ENCODE measurements at places on chromosomes 2 and 18.

DNA sequence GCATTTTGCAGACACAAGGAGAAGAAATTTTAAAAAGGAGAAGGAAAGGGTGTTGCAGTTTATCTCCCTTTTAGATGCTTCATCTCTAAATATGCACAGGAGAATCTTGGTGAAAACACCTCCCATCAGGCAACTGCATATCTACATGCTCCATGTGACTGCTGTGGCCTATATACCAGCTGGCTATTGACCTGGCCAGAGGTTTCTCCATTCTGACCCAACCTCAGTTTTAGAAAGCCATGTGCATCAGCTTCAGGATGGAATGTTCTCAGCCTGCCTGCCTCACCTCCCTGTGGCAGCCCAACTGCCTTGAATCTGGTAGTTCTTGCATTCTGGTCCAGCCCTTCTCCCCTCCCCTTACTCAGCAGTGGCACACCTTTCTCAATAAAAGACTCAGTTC is 1958.8 kb upstream of the CELF4 start:
- DNase-seq: no peak

DNA sequence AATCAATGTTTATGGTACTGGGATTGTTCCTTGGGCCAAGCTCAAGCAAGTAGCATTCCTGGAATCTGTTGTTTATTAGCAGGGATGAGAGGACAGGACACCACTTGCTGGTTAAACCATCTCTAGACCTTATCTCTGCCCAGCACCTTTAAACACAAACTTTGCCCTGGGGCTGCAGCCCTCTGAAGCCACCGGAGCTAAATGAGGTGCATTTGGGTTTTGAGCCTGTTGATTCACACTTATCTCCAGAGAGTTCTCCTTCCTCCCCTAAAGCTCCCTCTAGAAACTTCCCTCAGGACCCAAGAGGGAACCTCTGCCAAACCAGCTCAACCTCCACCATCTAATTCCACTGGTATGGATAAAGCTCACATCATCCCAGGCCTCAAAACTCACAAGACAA is 94.8 kb upstream of the EPAS1 start:
- DNase-seq: no peak

- DNase-seq: no peak
These were observed 19.8 kb downstream of the GPC1 start for GRCh38 chr2:240455272-240455646.

DNA sequence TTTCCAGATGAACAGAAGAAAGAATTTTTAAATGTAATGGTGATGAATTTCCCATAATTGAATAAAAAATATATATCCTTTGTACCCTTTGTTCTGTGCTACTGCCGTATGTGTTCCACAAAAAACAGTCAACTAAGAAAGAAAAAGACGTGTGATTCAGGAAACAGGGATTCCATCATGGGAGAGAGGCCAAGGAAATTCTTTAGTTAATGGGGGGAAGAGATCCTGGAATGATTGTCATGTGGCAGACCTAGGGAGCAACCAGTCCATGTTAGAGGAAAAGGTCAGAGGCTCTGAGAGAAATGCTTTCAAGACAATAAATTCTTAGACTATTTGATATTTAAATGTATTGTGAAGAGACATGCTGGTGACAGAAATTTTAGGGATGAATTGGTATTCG is 76.6 kb downstream of the CPO start:
- no peak for DNase-seq

DNA sequence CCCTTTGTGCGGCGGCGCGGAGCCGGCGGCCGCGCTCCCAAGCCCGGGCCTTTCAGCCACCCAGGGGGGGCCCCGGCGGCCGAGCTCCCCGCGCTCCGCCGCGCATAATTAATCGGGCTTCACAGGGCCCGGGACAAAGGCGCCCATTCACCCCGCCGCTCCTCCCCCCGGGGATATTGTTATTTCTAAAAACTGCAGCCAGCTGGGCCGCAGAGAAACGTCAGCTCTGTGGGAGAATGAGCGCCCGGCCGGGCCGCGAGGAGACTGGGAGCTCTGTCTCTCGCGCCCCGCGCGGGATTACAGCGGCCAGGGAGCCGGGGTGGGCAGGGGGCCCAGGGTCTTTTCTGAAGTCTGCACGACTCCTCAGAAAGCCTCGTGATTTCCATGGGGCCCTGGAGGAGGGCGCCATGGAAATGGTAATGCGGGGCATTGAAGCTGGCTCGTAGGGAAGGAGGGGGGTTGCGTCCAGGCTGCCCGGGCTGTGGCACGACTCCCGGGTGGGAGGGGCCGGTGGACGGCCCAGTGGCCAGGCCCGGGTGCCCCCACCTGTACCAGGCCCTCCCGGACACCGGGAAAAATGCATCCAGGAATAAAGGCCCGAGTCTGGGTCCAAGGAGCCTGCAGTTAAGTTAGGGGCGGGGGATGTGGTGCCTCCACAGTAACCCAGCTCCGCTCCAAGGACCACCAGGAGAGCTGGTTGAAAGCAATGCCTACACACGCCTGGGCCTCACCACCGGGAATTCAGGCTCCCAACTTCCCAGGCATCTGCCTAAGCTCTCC is 125.3 kb downstream of the ZFP36L2 start:
- no peak for DNase-seq

DNA sequence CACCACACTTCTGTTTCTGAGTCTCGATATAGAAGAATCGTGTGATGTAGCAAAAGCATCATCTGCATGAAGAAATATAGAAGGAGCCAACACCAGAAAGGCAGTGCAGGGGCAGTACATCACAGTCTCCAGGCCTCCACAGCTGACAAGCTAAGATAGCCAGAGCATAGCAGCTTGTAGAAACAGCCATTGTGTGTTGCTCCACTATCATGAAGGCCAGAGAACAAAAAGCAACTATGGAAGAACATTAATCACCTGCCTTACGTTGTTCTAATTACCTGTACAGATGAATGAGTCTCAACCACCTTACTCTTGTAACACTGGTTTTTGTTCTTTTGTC is 129.0 kb downstream of the RND3 start:
- DNase-seq: no peak

DNA sequence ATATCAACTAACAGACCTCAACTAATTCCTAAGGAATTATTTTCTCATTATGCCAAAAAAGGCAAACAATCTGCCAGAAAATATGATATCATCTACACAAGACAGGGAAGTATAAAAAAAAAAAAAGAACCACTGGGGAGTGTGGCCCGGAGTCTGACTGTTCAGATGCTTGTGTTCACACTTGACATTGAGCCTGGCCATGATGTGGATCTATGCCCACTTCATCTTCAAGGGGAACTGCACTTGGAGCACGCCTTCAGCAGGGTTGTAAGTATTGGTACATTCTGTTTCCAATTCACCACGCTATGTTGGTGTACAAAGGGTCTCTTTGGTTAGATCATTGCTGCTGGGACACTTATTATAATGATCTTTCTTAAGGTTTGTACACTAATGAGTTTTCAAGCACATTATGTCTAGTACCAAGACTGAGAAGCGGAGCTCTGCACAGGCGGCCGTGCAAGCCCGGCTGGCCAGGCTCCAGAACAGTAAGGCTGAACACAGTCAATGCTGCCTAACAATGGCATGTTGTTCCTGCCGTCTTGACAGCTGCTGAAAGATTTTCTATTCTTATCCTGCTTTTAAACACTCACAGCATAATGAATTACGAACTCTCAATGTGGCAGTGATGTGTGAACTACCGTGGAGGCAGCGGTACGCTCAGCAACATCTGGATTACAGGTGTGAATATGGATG is 788.4 kb upstream of the SOX11 start:
- DNase-seq: no peak

DNA sequence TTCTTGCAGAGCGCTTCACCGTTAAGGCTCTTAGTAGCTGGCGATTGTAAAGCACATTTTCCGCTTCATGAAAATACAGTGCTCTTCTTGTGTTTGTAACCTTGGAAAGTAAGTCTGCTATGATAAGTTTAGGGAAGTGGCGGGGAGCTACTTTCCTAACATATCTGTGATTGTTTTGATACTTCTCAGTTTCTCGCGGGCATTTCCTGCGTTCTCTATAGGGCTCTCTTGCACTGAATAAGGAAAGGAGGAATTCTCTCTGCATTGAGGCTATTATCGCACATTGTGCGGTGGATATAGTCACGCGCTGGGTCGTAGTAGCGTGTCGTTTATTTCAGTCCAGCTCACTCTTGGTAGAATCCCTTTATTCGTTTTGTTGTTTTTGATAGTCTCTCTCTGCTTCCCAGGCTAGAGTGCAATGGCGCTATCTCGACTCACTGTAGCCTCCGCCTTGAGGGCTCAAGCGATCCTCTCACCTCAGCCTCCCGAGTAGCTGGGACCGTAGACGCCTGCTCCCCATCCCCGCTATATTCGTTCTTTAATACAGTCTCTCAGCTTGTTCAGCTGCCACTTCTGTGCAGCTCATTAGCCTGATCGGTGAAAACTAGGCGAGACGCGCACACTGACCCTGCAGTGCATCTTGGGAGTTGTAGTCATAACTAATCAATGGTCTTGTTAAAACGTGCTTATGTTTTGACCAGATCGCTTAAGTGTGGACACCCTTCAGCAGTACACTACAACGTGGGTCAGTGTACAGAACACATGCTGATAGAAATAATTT is 1.0 kb upstream of the PPP4R3B start:
- peak; percentile 56 for DNase-seq

DNA sequence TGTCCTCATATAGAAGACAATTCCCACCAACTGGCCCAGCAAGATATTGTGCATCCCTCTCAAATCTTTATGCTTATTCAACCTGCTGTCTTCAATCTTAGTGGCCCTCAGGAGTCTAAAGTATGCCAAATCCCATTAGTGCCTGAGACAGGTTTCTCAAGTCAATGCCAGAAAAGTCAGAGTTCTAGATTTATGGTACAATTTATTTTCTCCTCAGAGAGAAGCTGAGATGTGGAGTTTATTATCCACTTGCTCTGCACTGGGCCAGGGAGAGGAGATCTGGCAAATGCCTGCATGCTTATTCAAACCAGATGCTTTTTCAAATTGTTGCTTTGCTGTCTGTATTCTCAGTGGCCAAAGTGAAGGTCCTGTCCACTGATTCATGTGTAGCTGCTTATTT is 825.2 kb downstream of the METTL4 start:
- no peak for DNase-seq

GRCh38 chr18:46859855-46860254 is 57.5 kb downstream of the PIAS2 start:
- no peak for DNase-seq

GRCh38 chr18:44637210-44638033 is 43.3 kb upstream of the SETBP1 start:
- peak; percentile 29 for DNase-seq

GRCh38 chr18:56872140-56872539 is 221.0 kb downstream of the WDR7 start:
- no peak for DNase-seq

DNA sequence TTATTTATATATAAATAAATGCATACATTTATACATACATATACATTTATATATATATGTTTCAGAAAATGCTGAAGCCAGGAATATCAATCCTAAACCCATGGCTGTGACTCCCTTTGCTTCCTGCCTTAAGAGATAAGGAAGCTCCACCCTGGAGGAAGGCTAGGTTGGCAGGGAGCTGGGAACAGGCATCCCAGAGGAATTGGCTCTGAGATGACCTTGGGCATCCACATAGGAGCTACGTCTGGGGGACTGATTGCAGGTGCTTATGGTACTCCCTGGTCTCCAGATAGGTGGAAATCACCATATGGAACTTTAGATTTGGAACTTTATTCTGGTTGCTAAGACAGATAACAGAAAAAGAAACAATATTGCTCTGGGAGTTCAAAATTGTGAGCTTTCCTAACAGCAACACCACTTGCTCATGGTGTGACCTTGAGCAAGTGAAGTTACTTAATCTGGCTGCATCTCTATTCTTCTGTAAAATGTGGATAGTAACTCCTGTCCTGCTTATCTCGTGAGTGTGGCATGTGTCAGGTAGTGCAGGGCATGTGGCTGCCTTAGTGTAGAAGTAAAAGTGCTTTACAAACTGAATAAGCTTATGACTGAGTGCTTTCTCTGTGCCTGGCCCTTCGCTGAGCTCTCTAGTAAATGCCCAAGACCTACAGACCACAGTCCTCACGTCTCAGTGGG is 341.0 kb downstream of the MEIS1 start:
- no peak for DNase-seq

GRCh38 chr2:53170466-53170865 is 597.1 kb upstream of the CHAC2 start:
- no peak for DNase-seq

DNA sequence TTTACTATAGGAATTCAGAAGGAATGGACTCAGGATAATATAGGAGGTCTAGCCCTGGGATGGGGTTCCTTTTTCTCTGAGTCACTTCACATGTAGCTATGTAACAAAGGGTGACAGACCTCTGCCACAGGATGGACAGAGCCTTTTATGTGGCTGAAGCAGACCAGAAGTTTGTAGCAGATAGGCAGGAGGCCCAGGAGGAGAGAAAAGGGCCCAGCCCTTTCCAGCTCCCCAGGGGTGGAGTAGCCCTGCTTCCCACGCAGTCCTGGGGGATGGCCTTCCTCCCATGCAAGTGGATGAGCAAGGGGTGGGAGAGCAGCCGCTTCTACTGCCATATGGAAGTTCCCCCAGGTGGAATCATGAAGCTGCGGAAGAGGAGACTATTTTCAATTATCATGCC is 40.3 kb downstream of the ARMC9 start:
- DNase-seq: no peak

GRCh38 chr2:70477441-70477844 is 76.2 kb downstream of the TGFA start:
- no peak for DNase-seq

DNA sequence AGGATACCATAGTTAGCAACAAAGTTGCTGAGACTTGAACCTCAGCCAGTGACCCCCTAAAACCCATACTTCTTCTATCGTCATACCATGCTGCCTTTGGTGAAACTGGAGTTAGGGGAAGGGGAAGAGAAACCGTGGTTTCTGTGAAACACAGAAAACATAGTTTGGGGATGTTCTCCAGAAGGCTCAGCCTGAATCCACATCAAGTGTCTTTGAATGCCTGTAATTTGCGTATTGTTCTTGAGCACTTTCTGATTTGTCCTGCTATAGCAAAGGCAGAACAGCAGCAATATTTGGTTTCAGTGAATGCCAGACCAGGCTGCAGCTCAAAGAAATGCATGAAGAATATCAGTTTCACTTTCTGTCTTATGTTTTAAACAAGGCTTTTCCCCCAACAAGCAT is 258.7 kb downstream of the TTC32 start:
- DNase-seq: no peak

DNA sequence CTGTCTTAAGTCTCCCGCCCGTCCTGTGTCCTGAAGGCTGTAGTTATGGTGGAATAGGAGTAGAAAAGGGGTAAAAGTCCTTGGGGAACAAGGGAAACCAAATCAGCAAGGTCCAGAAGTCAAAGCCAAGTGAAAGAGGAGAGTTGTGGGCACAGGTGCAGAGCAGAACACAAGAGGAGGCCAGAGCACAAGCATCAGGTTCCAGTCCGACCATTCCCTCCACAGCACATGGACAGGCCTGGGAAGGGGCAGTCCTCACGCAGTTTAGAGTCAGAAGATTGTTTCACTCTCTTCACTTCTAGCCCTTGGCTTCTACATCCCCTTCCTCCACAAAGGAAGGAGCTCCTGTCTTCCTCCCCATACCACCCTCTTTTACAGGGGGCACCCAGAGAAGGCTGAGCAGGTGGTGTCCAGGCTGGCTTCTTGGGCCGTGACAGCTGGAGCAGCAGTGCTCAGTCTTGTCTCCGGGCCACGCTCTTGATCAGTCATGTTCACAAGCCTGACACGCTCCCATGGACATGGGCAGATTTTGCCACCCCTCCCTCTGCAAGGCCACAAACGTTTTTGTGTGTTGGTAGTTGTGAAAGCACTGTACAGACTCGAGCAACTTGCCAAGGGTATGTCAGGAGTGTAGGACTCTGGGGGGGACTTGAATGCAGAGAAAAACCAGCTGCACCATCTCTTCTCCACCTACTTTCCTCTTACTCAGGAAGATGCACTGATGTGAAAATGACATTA is 138.5 kb upstream of the DAPL1 start:
- no peak for DNase-seq

Measured in CD4-positive, alpha-beta T cell treated with Interleukin-2 at 100 ng/mL for 4 hours (primary cell).